ENCODE measurements at places on chromosomes 3 and 15.

DNA sequence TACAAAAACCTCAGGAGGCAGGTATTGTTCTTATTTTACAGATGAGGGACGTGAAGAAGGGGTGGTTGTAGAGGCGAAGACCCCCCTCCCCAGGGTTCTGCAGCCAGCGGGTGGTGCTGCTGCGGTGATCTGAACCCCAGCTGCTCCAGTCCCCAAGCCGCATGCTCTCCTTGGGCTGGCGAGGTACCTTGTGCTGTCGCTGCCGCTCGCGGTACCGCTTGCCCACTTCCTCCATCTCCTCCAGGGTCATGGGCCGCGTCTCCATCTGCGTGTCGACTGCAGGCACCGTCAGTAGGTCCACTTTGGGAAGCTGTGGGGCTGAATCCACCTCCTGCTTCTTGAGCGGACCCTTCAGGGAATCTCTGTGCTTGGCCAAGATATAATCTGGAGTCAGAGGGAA is 17.5 kb downstream of the EFCAB12 start:
- DNase-seq, result no peak

- DNase-seq, result no peak
Measured at GRCh38 chr15:74769463-74770025, 12.3 kb upstream of the CSK start.

GRCh38 chr3:163039636-163040035 is 1543.0 kb downstream of the OTOL1 start:
- no peak for DNase-seq

- no peak for DNase-seq
Measured at GRCh38 chr15:65286069-65286703, 497 bp downstream of the PARP16 start.

DNA sequence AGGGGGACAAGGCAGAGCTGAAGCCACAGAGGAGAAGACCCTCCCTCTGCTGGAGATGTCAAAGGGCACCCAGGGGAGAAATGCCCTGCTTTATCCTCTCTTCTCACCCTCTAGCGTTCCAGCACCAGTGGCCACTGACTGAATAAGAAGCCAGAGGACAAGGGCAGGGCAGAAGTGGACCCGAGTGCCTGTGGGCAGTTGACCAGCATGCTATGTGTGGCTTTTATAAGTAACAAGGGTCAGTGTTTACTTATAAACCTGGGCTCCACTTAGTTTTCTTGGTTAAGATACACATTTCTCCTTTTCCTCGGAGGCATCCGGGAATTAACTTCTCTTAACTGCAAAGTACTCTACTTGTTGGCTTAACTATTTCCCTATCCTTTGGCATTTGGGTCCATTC is 13.3 kb upstream of the HDAC11 start:
- DNase-seq, result no peak

- DNase-seq, result no peak
Measured at GRCh38 chr15:80514071-80514780, 110.0 kb downstream of the ARNT2 start.
